ENCODE measurements at places on chromosomes 12 and 14. TPM values are rescaled to one million over a fixed set of nuclear protein-coding genes. Genes with fewer than 3 reads are reported as not detected.

DNA sequence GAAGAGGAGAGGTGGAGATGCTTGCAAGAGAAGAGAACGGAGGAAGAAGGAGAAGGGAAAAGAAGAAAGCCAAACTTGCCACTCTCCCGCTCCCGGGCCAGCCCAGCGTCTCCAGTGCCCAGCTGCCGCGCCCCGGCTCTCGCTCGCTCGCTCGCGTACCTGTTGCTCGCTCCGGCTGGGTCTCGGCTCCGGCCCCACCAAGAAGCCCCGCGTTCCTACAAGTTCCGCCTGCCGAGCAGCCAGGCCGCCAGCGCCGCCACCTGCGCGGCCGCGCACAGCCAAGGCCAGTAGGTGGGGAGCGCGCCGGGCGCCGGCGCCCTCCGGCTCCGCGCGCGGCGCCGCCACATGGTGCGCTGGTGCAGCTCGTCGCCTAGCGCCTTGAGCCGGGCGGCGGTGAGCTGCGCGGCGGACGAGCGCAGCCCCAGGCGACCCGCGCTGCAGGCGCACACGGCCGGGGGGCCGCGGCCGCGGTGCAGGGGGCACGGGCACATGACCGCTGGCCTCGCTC, 370 bp downstream of the HRK start:
- peaks cover 2% of the 10 kb centered on the region for H3K36me3 ChIP-seq
- peaks cover 79% of the 10 kb centered on the region for H3K27me3 ChIP-seq
- peaks cover 39% of the 10 kb centered on the region for H3K4me1 ChIP-seq
- peak overlapping the region; percentile 82 for H3K4me3 ChIP-seq
- H3K27ac ChIP-seq, result no peak overlapping the region

DNA sequence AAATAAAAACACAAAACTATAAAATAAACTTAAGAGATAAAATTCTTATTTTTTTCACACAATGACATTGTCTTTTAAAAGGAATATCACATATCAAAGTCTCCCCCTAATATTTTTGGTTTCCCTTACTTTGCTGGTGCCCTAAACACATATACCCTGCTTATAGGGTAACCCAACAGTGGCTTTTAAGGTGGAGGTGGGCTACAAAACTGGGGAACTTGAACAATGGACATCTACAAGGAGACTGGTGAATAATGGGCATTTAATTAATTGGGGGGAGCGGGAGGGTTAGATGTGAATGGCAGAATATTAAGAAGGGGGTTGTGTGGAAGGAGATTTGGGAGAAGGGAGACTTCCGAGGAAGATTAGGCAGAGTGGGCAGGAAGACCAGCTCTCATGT, 9.6 kb downstream of the B4GALNT1 start:
- DNase-seq, result no peak
- H3K4me3 ChIP-seq, result no peak overlapping the region
- H3K4me1 ChIP-seq, result peaks cover 46% of the 10 kb centered on the region
- no peak overlapping the region for H3K27ac ChIP-seq

GRCh38 chr14:68162887-68163286, 343.3 kb downstream of the RAD51B start:
- no peaks in the 10 kb centered on the region for H3K27me3 ChIP-seq
- no peak overlapping the region for H3K4me3 ChIP-seq
- peaks cover 3% of the 10 kb centered on the region for H3K4me1 ChIP-seq
- DNase-seq, result no peak

- DNase-seq, result no peak
- peaks cover 17% of the 10 kb centered on the region for H3K27me3 ChIP-seq
- no peaks in the 10 kb centered on the region for H3K36me3 ChIP-seq
- no peak overlapping the region for H3K27ac ChIP-seq
These were observed 26.9 kb downstream of the SAMD4A start for GRCh38 chr14:54593860-54594259.

- no peaks in the 10 kb centered on the region for H3K27me3 ChIP-seq
- no peak overlapping the region for H3K27ac ChIP-seq
- no peak overlapping the region for H3K4me3 ChIP-seq
- peaks cover 4% of the 10 kb centered on the region for H3K36me3 ChIP-seq
- no peak for DNase-seq
- peaks cover 25% of the 10 kb centered on the region for H3K4me1 ChIP-seq
These were observed 3.4 kb upstream of the DYRK2 start for GRCh38 chr12:67645126-67645525.

KLRK1 gene
- total RNA-seq, result 18.9 TPM

GRCh38 chr12:40691913-40692764, at the start of gene CNTN1:
Gene CNTN1 (plus strand): TSS chr12:40692439.
- no peaks in the 10 kb centered on the region for H3K36me3 ChIP-seq
- H3K27me3 ChIP-seq, result peaks cover 10% of the 10 kb centered on the region
- DNase-seq, result no peak
- peak within 1 kb of the TSS; percentile 27 for H3K4me3 ChIP-seq
- H3K4me1 ChIP-seq, result no peaks in the 10 kb centered on the region

DNA sequence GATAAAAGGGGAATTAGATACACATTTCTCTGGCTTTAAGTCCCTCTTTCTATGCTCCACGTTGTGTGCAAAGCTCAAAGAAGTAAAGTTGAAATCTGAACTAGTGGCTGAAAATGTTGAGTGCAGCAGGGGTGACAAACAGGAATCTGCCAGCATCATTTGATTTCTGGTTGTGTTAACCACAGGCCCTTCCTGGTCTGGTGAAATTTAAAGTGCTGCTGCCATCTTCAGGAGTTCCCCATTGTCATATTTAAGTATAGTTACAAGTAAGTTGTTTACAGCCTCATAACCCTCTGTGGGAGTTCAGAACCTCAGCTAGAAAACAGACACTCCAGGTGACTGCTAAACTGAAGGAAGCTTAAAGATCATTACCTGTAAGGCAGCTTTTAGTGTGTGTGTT, 90.9 kb upstream of the CCDC196 start:
- DNase-seq, result peak; percentile 22
- peak overlapping the region; percentile 52 for H3K27ac ChIP-seq
- no peaks in the 10 kb centered on the region for H3K36me3 ChIP-seq
- peaks cover 10% of the 10 kb centered on the region for H3K4me1 ChIP-seq
- H3K4me3 ChIP-seq, result no peak overlapping the region
- H3K27me3 ChIP-seq, result peaks cover 13% of the 10 kb centered on the region

GRCh38 chr14:92625213-92625612, 111.6 kb downstream of the RIN3 start:
- no peaks in the 10 kb centered on the region for H3K4me1 ChIP-seq
- H3K36me3 ChIP-seq, result peaks cover 22% of the 10 kb centered on the region
- no peak overlapping the region for H3K4me3 ChIP-seq
- no peak for DNase-seq

DNA sequence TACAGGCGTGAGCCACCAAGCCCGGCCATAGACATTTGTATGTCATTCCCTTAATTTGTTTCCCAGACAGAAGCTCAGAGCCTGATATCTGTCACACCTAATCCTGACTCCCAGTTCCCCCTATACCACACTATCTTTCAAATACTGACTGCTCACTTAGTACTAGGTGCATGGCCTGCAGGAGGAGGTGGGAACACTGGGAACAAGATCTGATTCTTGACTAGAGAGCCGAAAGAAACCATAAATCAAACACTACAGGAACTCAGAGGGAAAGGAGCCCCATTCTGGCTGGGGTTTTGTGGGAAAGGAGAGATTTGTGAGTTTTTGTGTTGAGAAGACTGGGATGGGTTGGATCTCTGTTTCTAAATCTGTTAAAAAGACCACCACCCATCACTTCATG, 4.9 kb downstream of the KHNYN start:
- peaks cover 44% of the 10 kb centered on the region for H3K4me1 ChIP-seq
- no peak overlapping the region for H3K4me3 ChIP-seq
- DNase-seq, result no peak
- H3K36me3 ChIP-seq, result peaks cover 10% of the 10 kb centered on the region

DNA sequence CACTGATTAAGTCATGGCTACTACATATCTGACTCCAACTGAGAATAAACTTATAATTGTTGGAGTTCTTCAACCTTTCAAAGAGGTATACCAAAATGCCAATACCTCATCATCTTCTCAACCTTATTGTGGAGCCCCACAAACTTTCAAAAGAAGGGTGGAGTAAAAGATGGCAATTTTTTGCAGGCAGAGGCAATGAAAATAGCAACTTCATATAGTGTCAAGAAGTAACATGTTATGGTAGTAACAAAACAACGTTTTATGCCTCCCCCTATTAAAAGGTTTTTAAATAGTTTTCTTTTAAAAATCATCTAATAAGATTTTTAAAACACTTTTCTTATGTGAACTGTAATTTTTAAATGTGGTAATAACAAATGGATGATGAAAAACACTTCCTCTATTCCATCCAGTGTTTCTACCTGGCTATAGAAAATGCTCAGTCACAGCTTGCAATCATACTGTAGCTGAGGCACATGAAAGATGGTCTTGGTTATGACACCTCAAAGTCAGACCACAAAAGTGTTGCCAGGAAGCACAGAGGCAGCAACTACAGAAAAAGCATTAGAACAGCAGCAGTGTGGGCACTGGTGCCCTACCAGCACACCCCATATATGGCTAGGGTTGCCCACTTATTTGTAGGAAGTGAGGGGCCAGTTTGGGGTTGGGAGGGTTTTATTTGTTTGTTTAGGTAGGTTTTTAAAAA, 7.0 kb downstream of the PPP1R12A start:
- H3K4me1 ChIP-seq, result peaks cover 48% of the 10 kb centered on the region
- H3K4me3 ChIP-seq, result peak overlapping the region; percentile 44
- H3K27me3 ChIP-seq, result no peaks in the 10 kb centered on the region
- H3K36me3 ChIP-seq, result no peaks in the 10 kb centered on the region
- peak; percentile 58 for DNase-seq
- H3K27ac ChIP-seq, result peak overlapping the region; percentile 71

PARP11 gene
- 39.5 TPM for total RNA-seq

TMEM229B gene
- total RNA-seq, result 0.32 TPM

MEG3 gene
- total RNA-seq, result not detected

TMEM121 gene
- 7.9 TPM for total RNA-seq

DNA sequence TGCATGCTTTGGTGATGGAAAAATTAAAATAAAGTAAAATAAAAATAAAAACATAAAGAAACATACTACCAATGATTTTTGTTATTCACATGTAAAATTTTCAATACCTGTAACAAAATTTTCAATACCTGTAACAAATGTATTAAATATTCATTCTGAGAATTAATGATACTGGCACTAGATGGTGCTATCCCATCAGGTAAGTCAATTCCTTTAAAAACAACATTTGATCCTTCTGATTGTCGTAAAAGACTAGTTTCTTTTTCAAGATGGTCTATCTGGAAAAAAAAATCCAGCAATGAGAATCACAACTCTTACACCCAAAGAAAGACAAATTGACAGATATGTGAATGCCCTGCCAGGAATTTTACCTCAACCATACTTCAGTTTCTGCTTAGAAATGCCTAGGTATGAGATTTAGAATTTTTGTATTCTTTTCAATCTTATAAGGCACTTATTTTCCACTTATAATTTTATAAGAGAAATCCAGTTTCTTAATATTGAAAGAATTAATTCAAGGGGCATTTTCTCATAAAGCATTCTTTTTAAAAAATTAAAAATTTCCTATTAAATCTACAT, 30.7 kb downstream of the CEP290 start:
- H3K36me3 ChIP-seq, result no peaks in the 10 kb centered on the region
- H3K4me3 ChIP-seq, result no peak overlapping the region
- no peaks in the 10 kb centered on the region for H3K4me1 ChIP-seq
- DNase-seq, result no peak
